Left kidney (tissue), 8 donors: ENCODE measurements at places on chromosomes 1 and 21.

- no peak for DNase-seq
Measured at GRCh38 chr1:93566227-93566626, 115.4 kb downstream of the BCAR3 start.

DNA sequence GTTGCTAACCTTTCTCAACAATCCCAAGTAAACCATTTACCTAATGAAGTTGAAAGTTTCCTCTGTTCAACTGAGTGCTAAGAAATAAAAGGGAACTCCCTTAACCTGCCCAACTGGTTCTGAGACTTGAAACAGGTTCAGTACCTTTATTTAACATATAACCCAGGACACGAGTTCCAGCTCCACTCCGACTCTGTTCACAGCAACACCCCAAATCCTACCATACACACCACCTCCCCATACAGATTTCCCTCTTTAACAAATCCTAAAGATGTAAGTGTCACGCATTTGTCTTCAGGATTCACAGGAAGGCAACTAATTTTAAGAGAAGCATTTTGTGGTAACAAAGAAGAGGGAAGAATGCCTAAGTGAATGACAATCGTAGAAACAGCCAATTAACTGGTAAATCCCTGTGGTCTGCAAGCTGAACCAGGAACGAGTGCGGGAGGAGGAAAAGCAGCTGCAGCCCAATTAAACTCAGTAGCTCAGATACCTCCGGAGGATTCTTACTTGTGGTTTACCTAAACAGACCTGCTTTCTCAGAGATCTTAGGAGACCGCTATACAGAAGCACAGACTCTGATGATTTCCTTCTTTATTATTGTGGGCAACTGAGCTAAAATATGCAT lies 134.5 kb upstream of the MAGI3 start:
- peak; percentile 65 for DNase-seq

- DNase-seq: no peak
Measured at GRCh38 chr1:218395916-218396315, 50.8 kb downstream of the TGFB2 start.

- peak; percentile 49 for DNase-seq
Measured at GRCh38 chr1:40404670-40405462, 31.3 kb downstream of the SMAP2 start.

GRCh38 chr1:115740811-115741210 lies 27.7 kb downstream of the CASQ2 start:
- no peak for DNase-seq

DNA sequence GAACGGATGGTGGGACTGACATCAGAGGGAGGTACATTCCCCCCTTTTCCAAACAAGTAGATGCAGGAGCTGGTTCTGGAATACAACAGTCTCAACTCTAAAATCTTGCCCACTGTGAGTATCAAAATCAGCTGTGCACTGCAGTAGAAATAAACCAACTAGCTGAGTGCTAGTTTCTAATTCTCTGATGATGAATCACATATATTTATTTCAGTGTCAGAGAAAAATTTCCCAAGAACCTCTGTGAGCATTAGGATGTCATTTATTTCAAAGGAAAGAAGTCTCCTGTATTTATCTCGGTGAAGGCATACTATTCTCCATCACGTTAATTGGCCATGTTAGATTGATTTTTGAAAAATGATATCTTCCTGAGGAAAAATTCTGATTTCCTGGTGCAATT lies 67.1 kb downstream of the LHX9 start:
- DNase-seq: no peak

DNA sequence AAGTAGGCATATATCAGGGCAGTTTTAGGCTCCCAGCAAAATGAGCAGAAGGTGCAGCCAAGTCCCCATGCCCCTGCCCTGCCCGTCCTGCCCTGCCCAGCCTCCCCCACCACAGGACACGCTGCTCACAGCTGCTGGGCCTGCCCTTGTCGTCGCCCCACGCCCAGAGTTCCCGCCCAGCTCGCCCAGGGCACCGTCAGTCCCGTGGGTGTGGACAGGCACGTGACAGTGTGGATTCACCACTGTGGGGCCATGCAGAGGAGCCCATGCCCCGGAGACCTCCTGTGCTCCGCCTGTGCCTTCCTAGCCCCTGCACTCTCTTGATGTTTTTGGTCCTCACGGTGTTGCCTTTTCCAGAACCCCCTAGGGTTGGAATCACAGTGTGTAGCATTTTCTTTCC lies 7.0 kb downstream of the FAAP20 start:
- DNase-seq: no peak

DNA sequence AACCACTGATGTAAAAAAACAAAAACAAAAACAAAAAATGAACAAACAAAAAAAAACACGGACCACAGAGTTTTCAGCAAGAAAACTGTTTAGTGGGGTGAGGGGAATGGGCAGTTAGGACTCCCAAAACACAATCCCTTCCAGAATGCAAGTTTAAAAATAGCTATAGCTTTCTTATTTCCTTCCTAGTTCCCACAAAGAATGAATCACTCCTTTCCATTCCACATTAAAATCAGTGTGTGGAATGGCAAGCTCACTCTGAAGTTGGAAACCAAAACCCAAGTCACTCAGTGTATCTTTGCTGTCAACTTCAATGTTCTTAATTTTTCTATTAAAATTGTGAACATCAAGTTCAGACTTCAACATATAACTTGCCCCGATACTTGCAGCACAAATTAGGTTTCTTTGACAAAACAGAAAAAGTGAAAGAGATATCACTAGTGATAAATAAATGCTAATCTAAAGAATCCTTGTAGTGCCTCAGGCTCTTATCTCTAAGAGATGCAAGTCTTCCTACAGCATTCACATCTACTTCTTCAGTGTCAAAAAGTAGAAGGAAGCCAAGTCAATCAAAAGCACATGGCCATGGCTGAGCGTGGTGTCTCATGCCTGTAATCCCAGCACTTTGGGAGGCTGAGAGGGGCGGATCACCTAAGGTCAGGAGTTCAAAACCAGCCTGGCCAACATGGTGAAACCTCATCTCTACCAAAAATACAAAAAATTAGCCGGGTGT lies 45.5 kb downstream of the TOR3A start:
- no peak for DNase-seq

DNA sequence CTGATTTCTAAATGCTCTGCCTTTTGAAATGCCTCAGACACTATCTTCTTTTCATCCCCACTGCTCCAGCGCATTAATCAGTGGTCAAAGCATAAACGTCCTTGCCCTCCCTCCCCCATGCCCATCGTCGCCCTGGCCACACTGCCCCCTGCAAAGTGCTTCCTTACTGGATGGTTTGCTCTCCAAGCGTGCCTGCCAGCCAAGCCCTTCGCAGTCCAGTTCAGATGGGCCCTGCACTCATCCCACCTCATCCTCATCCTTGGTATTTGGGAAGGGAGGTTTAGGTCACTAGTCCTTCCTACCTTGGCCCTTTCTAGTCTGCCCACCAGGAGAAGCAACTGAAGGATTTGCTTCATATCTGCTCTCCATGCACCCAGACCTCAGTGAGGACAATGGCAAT lies 3.1 kb downstream of the GJA4 start:
- DNase-seq: no peak

GRCh38 chr1:85611856-85612255 lies 31.3 kb downstream of the CCN1 start:
- DNase-seq: no peak

- DNase-seq: peak; percentile 35
Measured at GRCh38 chr1:194295685-194296084, 1109.3 kb upstream of the B3GALT2 start.

DNA sequence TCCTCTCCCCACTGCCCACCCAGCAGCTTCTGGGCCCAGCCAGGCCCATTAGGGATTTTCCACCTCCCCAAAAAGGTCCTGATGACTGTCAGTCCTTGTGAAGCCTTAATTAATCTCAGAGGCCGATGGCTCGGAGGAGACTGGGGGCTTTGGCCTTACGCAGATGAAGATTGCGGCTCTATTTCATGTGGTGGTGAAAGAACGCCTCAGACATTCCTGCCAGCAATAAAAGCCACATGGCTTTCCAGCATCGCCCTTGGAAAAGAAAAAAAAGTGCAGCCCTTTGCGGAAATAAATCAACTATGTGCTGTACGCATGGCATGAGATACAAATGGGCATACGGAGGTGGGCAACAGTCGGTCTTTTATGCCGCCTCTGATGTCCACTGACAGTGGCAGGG lies 6.6 kb upstream of the RUNX3 start:
- DNase-seq: no peak

DNA sequence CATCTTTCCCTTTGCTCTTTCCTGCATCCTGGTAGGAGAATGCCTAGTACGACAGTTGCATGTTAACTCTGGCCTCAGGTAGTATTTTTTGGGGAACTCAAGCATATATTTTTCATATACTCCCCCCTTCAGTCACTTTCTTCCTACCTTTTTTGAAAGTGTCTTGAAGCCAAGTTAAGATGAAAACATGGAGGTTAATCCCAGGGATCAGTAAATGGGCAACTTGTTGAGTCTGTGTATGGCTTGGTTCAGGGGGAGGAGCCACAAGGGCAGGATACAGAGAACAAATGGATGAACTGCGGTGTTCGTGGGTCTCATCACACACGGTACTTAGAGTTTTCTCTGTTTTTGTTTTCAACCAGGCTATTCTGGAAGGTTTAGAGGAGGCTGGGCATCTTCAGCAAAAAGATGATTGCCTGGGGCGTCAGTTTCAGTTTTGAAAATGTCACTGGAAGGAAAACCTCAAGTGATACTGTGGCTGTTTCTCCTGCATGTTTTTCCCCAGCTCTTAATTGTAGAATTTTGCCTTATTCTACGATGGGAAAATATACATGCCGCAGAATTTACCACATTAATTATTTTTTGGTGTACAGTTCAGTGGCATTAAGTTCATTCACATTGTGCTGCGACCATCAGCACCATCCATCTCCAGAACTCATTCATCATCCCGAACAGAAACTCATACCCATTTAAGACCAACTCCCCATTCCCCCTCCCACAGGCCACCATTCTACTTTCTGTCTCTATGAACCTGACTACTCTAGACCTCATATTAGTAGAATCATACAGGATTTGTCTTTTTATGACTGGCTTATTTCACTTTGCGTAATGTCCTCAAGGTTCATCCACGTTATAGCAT lies 71.5 kb downstream of the MAP10 start:
- no peak for DNase-seq

GRCh38 chr1:23562137-23562876 lies 3.0 kb upstream of the ID3 start:
- DNase-seq: peak; percentile 98

GRCh38 chr1:180889325-180889724 lies 23.4 kb upstream of the KIAA1614 start:
- no peak for DNase-seq

GRCh38 chr21:32548978-32549377 lies 36.3 kb downstream of the TCP10L start:
- DNase-seq: no peak

DNA sequence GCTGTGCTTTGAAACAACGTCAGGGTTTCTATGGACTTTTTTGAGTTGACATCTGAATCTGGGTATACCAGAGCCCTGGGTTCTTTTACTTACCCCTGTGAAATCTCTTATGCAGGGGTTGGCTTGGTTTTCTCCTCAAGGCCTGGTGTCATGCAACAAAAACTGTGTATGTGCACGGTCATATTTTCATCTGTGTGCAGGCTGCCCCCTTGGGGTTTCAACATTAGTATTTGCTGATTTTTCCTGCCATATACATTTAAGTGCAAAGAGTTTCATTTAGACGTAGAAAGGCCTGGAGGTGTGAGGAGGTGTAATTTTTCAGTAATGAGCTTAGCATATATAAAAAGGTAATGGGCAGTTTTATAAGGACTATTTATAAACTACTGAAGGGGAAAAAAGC lies 22.0 kb upstream of the ZBTB18 start:
- no peak for DNase-seq

DNA sequence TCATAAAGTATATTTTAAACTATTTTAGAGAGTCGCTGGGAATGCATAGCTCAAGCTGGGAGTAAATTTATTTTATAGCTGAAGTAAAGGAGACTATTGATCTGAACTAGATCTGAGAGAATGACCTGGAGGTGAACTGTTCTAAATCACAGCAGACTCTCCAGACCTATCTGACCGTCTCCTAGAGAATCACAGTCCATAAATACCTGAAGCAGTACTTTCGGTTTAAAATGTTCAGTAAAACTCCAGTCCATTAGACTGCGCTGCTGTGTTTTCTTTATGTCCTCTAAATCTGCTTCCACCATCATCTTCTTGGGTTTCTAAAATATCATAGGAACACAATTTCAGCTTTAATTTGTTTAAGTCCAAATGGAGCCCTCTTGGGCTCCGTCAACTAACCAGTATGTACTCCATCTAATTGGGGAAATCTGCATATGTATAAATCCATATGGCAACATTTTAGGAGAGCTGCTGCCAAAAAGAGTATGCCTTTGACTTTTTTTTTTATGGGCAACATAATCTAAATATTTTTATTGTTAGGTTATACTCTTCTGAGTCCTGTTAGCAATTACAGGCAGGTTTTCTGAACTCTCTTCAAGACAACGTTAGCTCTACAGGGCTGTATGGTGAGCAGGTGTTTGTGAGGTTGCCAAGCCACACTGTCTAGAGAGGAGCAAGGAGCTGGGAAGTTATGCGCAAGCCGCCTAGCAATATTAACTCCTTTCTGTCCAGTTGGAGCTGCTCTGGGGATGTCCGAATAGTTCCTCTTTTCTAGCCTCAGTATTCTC lies 111.2 kb downstream of the SPAG17 start:
- DNase-seq: no peak

GRCh38 chr1:33321178-33321577 lies 280 bp upstream of the A3GALT2 start:
- DNase-seq: no peak

DNA sequence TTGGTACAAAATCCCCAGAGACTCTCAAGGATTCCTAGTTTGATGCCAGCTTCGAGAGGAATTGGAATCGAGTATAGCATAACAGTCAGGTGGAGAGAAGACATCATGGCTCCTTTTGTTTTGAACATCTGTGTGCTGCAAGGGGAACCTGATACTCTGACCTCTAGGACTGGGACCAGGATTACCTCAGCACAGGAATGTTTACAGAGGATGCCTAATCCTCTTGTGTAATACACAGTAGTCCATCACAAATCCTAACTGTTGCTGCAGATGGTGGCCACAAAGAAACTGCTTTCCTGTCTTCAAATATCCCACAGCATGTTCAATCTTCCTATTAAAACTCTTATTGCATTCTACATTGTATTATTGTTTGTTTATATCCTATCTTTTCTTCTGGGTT lies 111.8 kb upstream of the PRMT6 start:
- no peak for DNase-seq

DNA sequence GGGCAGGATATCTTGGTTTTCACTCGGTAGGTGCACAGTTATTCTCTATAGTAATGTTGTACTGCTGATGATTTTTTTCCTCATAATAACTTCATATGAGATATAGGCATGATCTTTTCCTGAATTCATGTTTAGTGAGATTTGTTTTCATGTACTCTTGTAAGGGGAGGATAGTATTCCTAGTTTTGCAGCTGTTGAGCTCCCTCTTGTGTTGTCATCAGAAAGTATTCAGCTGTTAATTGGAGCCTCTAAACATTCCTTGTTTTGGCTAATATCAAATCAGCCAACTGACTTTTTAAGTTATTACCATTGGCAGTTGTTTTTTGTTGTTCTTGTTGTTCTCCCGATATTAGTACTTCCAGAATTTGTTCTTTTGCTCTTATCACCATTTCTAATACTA lies 24.4 kb downstream of the OR10R2 start:
- DNase-seq: peak; percentile 11
